Pulmonary artery endothelial cell (primary cell): ENCODE measurements at places on chromosomes 3 and 15.

GRCh38 chr15:53694476-53694874 is 65.0 kb downstream of the WDR72 start:
- no peak for DNase-seq

- DNase-seq: no peak
These were observed 28.8 kb downstream of the PPM1L start for GRCh38 chr3:160784853-160785252.

DNA sequence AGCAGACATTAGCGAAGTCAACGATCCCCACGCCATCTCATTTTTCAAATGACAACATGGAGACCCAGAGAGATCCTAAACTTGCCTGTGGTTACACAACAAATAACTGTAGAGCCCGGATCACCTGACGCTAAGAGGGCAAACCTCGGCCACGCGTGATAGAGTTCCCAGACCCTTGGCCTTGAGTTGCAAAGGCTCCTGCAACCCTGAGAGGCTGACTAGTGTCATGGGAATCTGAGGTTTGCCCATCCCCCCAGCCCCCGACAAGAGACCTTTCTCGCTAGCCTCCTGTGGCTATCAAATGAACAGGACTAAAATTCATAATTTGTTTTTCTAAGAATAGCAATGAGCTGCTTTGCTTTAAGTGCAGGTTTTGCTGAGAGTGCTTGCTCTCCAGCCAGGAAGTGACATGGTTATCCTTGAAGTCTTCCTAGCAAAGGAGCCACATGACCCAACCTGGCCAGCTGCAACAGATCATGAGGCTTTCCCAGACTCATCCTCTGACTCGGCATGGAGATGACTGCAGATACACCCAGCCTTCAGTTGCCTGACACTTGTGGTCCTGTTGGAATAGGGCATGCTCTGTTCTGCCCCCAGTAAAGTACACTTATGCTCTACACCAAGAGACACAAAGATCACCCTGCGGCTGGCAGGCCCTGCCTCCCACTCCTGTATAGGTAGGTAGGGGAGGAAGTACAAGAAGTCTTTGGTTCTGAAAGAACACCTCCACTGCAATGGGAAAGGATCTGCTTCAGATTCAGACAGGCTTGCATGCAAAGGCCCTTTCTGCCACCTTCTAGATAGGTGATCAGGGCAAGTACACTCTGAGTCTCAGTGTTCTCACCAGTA is 36.0 kb downstream of the MCF2L2 start:
- no peak for DNase-seq

GRCh38 chr3:60403866-60404265 is 847.4 kb downstream of the FHIT start:
- no peak for DNase-seq

DNA sequence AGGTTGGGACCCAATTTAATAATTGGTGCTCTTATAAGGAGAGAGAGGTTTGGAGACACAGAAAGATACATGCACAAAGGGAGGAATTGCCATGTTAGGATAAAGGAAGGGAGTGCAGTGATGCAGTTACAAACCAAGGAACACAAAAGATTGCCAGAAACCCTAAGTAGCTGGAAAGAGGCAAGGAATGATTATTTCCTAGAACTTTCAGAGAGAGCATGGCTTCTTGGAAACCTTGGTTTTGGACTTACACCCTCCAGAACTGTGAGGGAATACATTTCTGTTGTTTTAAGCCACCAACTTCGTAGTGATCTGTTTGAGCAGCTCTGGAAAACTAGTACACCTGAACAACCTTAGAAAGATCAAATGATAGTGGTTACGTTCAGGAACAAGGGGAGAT is 25.0 kb upstream of the MB21D2 start:
- no peak for DNase-seq

- DNase-seq: no peak
These were observed 63.5 kb upstream of the KLF13 start for GRCh38 chr15:31262901-31263671.

DNA sequence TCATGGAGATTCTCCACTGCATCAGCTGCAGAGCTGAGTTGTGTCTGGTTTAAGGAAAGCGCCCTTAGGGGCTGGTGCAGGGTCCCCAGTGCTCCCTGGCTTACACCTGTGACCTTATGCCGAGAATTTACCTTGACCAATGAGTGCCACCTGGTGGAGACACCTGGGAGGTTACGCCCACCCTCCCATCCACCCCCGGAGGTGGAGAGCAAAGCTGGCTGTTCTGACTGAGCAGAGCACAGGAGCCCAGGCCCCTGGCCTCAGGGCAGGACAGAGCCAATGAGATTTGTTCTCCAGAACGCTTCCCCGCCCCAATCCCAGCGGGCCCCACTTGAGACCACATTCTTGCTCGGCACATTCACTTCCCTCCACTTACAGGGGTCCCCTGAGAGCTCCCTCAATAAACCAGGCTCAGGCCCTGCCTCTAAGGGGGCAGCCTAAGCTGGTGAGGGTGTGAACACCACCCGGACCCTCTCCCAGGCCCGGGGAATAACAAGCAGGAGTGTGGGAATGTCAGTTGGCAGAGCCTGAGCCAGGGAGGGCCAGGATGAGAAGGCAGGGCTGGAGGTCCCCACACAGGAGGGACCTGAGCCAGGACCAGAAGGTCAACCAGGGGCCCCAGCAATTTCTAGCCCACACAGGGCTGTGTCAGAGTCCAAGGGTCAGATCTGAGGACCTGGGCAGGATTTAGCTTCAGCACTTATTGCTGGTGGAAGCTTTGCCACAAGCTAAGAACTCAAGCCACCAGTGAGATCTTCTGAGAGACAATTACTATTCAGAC is 117.1 kb downstream of the TPRA1 start:
- DNase-seq: no peak

DNA sequence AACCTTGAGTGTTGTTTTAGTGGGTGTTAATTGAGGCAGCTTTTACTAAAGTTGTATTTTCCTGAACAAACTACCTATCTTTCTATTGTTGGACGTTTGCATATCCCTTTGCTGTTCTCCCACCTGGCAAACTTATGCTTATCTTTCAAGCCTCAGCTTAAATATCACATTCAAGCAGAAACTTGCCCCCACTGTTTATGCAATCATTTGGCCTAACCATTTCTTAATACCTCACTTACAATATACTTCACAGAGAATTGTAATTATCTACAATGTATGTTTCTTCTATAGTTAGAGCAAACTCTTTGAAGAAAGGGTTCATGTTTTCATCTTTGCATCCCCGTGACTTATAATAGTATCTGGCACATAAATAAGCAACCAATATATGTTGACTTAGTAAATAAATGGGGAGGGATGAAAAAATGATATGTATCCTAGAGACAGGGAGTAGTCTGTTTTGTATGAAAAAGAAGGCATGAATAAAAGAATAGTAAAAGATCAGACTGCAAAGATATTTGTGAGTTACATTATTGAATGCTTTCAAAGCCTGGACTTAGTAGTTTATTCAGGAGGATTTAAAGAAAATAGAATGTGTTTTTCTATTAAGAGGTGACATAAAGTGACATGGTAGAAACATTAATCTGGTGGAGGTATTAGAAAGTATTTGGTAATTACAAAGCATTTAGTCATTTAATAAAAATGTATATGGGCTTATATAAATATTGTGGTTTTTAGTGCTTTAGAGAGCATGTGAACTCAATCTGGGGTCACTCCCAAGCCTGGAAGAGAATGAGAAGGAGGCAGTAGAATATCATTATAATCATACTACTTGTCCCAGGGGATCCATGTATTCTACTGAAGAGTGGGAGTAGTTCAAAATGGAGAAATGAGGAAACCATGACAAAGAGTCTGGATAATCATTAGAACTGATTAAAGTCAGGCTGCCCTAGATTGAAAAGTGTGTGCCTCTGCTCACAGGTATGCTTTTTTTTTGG is 60.0 kb upstream of the DCBLD2 start:
- DNase-seq: no peak

GRCh38 chr3:23834082-23834870 is 28.5 kb downstream of the UBE2E1 start:
- DNase-seq: no peak

GRCh38 chr3:32954506-32954905 is 3.1 kb downstream of the CCR4 start:
- no peak for DNase-seq

DNA sequence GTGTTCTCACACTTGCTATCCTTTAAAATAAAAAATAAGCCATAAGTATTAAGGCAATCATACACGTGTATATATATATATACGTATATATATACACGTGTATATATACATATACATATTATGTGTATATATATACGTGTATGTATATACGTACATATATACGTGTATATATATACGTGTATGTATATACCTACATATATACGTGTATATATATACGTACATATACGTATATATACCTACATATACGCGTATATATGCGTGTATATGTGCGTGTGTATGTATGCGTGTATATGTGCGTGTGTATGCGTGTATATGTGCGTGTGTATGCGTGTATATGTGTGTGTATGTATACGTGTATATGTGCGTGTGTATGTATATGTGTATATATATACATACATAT is 477.3 kb upstream of the ARRDC4 start:
- DNase-seq: no peak

DNA sequence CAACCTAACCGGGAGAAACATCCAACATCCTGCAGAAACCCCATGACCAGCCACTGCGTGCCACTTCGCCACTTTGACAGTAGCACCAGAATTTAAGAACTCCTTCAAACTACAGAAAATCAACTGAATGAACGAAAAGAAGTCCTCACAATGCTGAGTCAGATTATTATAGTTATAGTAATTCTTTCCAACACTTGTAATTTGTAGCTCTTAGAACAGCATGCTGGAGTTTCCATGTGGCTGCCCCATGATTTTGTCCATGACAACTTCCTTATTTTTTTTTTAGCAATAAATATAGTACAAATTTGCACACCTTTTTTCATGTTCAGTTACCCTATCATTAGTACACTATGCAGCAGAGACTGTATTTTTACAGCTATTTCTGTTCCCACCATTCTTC is 26.1 kb upstream of the SSR3 start:
- no peak for DNase-seq

GRCh38 chr3:37762286-37762685 is 99.4 kb upstream of the CTDSPL start:
- DNase-seq: no peak

DNA sequence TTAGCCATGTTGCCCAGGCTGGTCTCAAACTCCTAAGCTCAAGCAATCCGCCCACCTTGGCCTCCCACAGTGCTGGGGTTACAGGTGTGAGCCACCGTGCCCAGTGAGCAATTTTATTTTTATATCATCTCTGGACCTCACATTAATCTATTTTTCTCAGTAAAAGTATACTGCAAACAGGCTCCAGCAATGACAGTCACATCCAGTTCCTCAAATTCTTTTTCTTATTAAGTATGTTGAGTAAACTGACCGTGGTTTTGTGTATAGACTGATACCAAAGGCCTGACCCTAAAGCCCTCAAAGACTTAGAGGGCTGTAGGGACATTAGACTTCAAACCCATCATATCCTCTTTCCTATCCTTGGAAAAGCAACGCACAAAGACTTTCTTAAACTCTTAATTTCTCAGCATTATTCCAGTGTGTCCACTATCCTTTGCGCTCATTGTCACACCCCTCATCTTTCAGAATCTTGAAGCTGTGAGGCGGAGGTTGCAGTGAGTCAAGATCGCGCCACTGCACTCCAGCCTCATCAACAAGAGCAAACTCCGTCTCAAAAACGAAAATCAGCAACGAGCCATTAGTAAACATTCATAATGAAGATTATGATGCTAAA is 2.0 kb downstream of the NGLY1 start:
- DNase-seq: no peak

DNA sequence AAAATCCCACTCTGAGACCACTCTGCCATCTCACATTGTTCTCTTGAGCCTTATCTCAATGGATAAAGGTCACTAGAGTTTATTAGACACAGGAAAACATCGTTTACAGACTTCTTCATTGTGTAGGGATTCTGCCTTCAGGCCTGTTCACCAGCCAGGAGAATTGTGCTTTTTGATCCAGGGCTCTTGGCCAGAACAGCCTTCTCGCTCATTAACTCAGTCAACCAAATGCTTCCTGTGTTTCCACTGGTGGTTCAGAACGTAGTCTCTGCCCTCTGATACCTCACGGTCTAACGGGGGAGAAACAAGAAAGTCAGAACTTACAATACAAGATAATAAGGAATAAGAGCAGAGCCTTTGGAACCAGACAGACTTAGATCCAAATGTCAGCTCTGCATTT is 54.2 kb upstream of the TSEN2 start:
- peak; percentile 7 for DNase-seq

- no peak for DNase-seq
These were observed 795.4 kb upstream of the SEMA6D start for GRCh38 chr15:46921891-46922290.

DNA sequence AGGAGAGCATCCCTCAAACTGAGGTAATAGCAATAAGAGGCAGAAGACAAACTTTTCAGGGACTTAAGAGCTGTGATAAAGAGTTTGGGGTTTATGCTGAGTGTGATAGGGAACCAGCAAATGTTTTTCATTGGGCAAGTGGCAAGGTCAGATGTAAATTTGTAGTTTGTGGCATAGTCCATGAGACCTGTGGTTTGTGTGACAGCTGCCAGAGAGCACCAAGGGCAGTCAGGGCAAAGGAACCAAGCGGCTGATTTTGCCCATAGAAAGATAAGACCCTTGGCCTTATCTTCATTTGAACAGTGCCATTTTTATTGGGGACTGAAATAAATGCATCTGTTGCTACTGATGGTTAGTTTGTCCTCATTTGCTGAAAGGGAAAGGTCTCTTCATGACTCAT is 220.3 kb downstream of the LRRN1 start:
- DNase-seq: no peak

- no peak for DNase-seq
These were observed 182.6 kb upstream of the ROPN1 start for GRCh38 chr3:124174476-124174875.

DNA sequence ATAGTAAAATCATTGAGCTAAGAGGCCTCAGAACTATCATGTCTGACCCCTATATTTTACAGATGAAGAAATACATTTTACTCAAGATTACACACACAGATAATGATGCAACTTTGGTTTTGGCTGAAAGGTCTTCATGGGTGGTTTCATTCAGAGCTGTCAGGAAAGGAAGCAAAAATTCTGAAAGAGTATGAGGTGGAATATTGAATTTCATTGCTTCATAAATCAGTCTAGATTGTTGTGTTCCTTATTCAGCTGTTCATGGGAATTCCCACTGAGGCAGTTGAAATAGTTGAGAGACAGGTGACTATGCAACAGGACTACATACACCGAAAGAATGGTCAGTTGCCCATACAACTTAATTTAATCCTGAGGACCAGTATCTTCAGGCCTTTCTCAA is 39.4 kb downstream of the CD200 start:
- no peak for DNase-seq

GRCh38 chr3:152290374-152290773 is 21.6 kb downstream of the MBNL1 start:
- DNase-seq: no peak
